Heart left ventricle (tissue), 16 donors: ENCODE measurements at places on chromosomes 16 and 17.

GRCh38 chr17:3964203-3965117 is at the start of gene ATP2A3:
Gene ATP2A3, minus strand, starts transcription at chr17:3964437. Its CDS starts 146 bp downstream, at chr17:3964291.
- DNase-seq = no peak

- no peak for DNase-seq
Measured at GRCh38 chr17:82055965-82056728, 4.4 kb downstream of the GPS1 start.

GRCh38 chr16:28586466-28586865 is 10.4 kb downstream of the SULT1A2 start:
- DNase-seq = no peak

DNA sequence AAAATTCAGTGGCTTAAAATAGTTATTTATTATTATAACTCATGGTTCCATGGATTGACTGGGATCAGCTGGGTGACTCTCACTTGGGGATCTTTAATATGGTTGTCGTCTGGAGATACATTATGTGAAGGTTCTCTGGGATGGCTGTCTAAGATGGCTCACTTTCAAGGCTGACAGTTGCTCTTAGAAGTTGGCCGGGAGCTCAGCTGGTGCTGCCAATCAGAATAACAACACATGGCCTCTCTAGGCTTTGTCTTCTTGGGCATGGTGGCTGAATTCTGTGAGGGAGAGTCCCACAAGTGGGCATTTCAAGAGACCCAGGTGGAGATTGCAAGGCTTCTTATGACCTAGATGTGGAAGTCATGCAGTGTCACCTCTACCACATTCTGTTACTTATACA is 269.7 kb downstream of the CA10 start:
- DNase-seq = no peak

- no peak for DNase-seq
Measured at GRCh38 chr16:79132701-79133100, 467.8 kb downstream of the MAF start.

DNA sequence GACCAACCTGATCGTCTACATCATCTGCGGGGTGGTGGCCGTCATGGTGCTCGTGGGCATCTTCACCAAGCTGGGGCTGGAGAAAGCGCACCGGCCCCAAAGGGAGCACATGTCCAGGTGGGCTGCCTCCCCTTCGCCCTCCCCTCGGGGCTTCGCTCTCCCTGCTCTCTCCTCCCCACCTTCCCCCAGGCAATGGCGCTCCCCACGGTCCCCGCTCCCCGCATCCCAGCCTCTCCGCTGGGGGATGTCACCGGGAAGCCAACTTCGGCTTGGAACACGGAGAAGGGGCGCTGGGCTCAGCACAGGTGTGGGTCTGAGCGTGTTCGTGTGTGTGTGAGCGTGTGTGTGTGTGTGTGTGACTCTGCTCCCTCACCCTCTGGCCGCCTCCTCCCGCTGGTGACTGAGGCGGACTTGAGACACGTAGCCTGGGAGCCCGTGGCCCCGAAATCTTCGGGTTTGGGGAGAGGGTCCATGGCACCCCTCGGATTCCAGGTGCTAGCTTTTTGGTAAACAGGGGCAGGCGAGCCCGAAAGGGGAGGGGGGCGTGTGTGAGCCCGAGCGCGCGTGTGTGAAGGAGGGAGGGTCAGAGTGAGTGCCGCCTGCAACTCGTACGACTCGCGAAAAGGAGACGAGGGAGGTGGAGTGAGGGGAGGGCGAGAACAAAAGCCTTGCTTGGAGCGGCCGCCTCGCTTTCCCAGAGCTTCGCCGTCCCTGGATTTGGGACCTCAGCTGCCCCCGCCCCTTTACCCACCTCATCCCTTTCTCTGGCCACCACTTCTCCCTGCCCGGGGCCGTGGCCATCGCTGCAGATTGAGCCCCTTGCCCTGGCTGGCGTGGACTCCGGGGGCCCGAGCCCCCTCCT is 1.3 kb downstream of the SHISA9 start:
- DNase-seq = no peak

DNA sequence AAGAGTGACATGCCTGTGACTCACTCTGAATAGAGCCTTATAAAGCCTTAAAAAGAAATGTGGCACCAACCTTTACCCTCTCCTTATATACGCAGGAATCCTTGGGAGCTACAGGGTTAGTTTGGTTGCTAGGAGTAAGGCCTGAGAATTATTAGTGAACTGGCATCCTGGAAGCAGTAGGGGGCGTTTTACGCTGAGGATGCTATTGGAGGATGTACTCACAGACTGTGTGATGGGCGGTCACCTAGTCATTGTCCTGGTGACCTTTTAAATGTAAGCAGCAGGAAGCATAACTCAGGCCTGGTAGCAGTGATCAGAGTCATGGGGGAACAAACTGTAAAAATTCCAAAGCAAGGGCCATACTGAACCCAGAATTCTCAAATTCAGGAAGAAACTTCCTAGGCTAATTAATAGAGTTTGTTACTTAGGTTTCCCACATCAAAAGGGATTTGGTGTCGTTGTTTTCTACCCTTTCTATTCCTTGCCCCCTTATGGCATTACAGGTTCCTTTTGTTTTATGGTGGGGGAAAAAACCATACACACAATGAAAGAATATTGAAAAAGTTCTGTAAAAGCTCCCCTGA is 153.8 kb downstream of the SNX11 start:
- peak; percentile 20 for DNase-seq

GRCh38 chr17:61007980-61008379 is 330.3 kb downstream of the BCAS3 start:
- peak; percentile 16 for DNase-seq

GRCh38 chr17:3723188-3723555 is 531 bp upstream of the HASPIN start:
- DNase-seq = no peak

DNA sequence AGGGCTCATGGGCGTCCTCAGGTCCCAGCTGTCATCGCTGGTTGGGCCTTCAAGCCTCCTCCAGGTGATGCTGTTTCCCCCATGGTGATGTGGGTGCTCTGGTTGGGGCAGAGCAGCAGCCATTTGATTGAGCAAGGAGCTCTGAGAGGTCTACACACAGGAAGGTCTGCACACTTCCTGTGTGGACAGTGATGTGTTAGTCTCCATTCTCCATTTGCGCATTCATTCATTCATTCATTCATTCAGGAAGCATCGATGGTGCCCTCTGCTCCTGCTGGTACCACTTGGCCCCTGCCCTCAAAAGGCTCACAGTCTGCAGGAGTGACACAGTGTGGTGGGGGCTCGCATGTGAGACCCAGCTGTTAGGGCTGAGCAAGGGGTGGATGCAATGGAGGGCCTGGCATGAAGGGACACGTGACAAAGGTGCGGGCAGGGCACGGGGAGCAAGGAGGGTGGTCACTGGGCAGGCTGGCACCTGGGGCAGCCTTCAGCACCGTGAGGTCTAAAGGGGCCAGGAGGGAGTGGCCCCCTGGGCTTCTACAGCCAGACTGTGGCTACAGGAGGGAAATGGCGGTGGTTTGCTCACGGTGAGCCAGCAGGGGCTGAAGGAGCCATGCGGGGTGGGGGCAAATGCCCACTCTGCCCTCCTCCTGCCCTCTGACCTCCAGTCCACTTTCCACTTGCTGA is 1.5 kb downstream of the ADGRG3 start:
- DNase-seq = no peak

GRCh38 chr16:3021449-3022207 is 1.5 kb downstream of the TNFRSF12A start:
- DNase-seq = peak; percentile 88

DNA sequence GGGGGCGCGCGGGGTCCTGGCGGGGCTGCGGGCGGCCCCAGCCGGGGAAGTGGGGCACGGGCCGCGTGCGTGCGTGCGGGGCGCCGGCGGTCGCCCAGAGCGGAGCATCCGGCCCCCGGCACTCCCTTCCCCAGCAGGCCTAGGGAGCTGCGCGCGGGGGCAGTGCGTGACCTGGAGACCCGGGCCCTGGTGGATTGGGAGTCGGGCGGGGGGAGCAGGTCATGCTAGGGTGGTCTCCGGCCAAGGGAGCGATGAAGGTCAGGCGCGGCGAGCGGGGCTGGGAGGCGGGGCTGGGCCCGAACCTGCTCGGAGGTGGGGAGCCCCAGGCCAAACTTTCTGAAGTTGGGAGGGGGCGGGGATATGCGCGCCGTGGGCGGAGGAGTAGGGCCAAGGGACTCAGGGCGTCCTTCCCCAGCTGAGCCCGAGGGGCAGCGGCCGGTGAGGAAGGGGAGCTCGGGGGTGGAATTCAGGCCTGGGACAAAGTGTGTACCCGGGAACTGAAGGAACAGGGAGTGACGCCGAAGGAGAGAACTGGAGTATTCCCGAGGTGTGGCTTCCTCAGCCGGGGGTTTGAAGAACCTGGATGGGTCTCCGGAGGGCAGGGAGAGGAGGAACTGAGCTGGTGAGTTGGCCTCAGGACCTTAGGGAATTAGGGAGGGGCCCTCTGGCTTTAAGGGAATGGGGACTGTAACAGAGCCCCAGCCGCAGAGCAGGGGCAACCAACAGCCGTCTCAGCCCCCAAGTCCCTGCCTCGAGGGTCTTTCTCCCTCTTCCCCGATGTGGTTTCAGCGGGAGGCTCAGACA is 589 bp downstream of the XYLT2 start:
- DNase-seq = peak; percentile 53

GRCh38 chr17:17324616-17325015 is 21.4 kb downstream of the NT5M start:
- no peak for DNase-seq

DNA sequence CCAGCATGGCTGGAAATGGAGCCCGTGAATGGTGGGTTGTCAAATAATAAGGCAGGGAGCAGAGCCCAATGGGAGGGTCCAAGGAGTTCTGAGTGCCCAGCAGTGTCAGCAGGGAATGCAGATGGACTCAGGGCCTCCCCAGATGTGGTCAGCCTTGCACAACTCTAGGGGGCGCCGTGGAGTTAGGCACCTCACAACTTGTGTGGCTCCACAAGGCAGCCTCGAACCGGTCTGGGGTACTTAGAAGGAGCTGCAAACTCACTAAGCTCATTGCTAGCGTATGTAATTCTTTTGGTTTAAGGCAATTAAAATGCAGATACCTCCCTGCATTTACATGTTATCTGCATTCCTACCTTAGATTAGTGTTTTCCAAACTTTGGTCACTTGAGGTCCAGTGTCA is 18.1 kb downstream of the IRF8 start:
- DNase-seq = no peak

- no peak for DNase-seq
Measured at GRCh38 chr16:90032674-90033331, 13.5 kb upstream of the DBNDD1 start.

DNA sequence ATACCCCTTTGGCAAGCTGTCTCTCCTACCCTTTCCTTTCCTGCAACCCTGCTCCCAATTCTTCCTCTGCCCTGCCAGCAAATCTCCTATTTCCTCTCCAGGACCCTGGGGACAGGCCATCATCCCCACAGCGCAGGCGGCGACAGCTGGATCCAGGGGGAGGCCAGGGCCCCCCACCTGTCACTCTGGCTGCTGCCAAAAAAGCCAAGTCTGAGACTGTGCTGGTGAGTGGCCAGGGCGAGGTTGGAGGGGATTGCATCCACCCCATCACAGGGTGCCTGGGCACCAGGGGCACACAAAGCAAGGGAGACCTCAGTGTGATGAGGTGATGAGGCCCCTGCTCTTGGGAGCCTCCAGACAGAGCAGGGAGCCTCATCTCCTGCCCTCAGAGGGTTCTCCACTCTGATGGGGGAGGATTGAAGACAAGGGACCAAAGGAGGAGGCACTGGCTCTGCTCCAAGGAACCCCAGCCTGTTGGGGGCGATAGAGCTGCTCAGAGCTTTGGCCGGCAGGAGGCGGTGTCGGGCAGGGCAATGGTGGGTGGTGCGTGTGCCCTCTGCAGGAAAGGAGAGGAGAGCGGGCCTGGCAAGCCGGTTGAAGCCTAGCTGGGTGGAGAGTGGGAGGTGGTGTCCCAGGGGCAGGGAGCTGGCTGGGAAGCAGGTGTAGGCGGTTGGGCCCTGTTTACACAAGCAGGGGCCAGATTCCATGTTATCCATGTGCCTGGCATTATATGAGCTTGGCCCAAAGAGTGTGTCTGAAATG is 15.6 kb upstream of the PDK2 start:
- no peak for DNase-seq

- no peak for DNase-seq
Measured at GRCh38 chr17:18851201-18851600, 6.7 kb upstream of the PRPSAP2 start.

DNA sequence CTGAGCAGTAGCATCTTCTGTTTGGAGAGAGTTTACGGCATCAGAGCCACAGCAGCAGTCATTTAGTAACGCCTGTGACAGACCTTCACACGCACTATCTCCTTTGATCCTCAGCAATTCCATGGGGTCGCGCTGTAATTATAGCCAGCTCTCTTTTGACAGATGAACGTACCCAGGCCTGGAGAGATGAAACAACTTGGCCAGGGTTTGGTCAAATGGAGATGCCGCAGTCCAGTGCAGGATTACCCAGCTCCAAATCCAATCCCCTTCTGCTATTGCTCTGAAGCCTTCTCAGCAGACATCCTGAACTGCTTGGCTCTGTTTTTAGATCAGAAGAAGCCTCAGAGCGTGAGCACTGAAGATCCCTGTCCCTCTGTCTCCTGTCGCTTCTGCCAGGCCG is 83.9 kb downstream of the SOX9 start:
- no peak for DNase-seq

- DNase-seq = peak; percentile 88
Measured at GRCh38 chr17:78970834-78971755, 8.6 kb downstream of the LGALS3BP start.

- no peak for DNase-seq
Measured at GRCh38 chr16:58455750-58456149, 44.2 kb upstream of the NDRG4 start.

DNA sequence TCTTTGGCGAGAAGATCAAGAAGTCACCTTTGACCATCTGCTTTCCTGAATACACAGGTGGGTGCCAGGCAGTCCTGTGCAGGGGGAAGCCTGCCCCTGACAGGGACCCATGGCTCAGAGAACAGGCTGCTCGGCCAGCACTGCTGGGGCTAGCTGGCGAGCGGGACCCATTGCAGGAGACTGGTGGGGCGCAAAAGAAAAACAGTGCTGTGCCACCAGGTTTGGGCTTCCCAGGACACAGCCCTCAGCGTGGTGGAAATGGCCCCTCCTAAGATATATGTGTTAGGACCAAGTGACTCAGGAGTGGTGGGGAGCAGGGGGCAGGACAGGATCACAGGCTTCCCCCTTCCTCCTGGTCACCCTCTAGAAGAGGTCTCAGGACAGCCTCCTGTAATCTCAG is 73.9 kb downstream of the AMFR start:
- no peak for DNase-seq

GRCh38 chr17:33475594-33475993 is 182.5 kb upstream of the ASIC2 start:
- no peak for DNase-seq

DNA sequence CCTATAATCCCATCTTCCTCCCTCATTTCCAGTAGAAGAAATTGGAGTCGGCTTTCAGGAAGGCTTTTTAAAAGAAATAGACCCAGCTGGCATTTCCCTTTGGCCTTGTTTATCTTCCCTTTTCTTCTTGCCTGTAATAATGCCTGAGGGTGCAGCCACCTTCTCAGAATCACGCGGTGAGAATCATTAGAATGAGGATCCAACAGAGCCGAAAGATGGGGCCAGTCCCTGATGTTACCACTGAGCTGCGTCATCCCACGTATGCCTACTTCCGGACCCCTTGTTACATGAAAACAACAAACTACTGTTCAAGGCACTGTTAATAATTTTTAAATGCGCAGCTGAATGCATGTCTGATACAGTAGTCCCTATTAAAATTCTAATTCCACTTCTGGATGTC is 24.1 kb downstream of the SDR42E1 start:
- no peak for DNase-seq

GRCh38 chr17:1030684-1031532 is 34.0 kb downstream of the TIMM22 start:
- DNase-seq = no peak
